A673 (cell line): ENCODE measurements at places on chromosomes 5 and 9. TPM values are rescaled to one million over a fixed set of nuclear protein-coding genes. Genes with fewer than 3 reads are reported as not detected.

GRCh38 chr5:155833287-155833686 is 493.7 kb upstream of the SGCD start:
- no peaks in the 10 kb centered on the region for H3K27me3 ChIP-seq
- H3K36me3 ChIP-seq = no peaks in the 10 kb centered on the region
- no peaks in the 10 kb centered on the region for H3K4me1 ChIP-seq
- H3K4me3 ChIP-seq = no peak overlapping the region

DNA sequence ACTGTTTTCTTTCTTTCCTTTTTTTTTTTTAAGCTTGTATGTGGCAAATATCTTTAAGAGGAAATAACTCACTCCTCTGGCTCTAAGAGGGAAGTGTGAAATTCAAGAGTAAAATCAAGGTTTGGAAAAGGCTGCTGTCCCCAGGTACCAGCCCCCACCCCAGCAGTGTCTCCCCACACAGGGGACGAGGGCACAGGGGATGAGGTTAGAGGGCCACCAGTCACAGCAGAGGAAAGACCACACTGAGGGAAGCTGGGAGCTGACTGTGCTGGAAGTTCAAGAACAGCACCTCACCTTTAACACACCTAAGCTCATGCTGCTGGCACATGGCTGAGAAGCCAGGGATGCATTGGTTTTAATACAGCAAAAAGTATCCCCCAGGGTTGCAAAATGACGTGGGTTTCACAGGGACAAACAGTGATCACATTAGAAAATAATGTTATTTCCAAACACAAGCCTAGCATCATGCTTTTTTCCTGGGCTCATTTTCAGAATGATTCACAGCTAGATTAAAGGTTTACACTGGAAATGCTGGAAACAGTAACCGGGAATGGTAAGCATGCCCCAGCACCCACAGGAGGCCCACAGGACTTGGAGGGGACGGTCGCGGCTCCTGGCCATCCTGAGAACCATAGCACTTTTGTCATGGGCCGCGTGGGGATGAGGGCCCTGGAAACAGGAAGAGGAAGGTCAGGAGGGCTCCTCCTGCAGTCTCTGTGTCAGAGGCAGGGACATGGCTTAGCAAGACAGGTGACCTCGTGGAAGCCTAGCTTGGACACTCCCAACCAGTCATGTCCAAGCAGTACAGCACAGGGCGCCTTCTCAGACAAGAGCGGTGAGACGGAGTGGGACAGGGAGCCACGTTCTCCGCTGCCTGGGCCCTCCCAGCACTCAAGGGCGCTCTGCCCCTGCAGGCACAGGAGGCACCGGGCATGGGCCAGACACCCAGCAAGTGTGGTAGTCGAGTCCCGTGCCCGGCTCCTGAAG is 6.9 kb downstream of the LPCAT1 start:
- DNase-seq = no peak
- H3K27me3 ChIP-seq = no peaks in the 10 kb centered on the region
- H3K36me3 ChIP-seq = peaks cover 18% of the 10 kb centered on the region
- H3K4me1 ChIP-seq = peaks cover 12% of the 10 kb centered on the region
- no peak overlapping the region for H3K27ac ChIP-seq

DNA sequence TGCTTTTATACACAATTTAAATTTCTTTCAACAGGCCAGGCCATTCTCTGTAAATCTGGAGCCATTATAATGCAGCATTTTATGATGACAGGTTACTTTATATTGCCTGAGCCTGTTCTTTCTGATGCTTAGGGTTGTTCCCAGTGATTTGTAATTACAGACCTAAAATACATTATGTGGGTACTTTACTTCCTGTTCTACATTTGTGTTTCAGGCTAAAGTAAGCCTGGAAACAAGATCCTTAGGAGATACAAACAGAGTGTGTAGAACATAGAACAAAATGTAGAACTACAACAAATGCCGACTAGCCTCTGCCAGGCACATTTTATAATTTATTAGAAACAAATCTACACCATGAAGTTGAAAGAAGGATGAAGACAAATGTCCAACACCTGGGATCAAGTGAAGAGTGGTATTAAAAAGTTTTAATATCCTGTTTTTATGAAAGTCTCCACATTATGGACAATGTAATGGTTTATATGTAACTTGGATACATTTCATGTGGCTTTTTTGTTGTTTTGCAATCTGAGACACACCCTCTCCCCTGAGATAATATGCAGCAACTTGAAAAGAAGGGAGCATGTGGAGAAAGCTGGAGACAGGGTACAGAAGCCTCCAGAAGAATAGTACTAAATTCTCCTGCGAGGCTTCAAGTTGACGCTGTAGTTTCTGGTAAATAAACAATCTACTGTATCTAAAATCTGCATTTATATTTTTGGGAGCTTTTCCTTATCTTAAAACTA is 46.9 kb downstream of the VCAN start:
- no peak for DNase-seq
- no peaks in the 10 kb centered on the region for H3K27me3 ChIP-seq
- no peak overlapping the region for H3K27ac ChIP-seq
- no peaks in the 10 kb centered on the region for H3K36me3 ChIP-seq

DNA sequence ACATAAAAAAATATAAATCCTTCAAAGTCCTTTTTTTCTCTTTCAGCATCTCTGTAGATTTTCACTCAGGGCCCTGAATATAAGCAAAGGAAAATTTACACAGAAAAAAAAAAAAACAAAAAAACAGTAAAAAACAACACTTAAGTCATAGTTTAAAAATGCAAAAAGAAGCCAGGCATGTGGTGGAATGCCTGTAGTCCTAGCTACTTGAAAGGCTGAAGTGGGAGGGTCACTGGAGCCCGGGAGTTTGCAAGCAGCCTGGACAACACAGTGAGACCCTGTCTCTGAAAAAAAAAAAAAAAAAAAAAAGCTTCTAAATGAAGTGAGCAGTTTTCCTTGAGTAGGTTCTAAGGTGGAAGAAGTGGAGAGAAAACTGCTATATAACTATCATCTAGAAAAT is 55.0 kb upstream of the BNC2 start:
- H3K4me1 ChIP-seq = no peaks in the 10 kb centered on the region
- no peak overlapping the region for H3K4me3 ChIP-seq
- no peak overlapping the region for H3K27ac ChIP-seq
- no peaks in the 10 kb centered on the region for H3K27me3 ChIP-seq
- DNase-seq = no peak
- no peaks in the 10 kb centered on the region for H3K36me3 ChIP-seq

GRCh38 chr5:78501411-78502352 is 141.3 kb downstream of the SCAMP1 start:
- no peak overlapping the region for H3K27ac ChIP-seq
- H3K4me3 ChIP-seq = no peak overlapping the region
- H3K4me1 ChIP-seq = no peaks in the 10 kb centered on the region
- H3K36me3 ChIP-seq = no peaks in the 10 kb centered on the region

GRCh38 chr5:37770786-37771185 is 69.1 kb downstream of the GDNF start:
- H3K36me3 ChIP-seq = no peaks in the 10 kb centered on the region
- H3K27ac ChIP-seq = no peak overlapping the region
- H3K4me1 ChIP-seq = no peaks in the 10 kb centered on the region
- no peak overlapping the region for H3K4me3 ChIP-seq
- H3K27me3 ChIP-seq = no peaks in the 10 kb centered on the region
- DNase-seq = no peak

DNA sequence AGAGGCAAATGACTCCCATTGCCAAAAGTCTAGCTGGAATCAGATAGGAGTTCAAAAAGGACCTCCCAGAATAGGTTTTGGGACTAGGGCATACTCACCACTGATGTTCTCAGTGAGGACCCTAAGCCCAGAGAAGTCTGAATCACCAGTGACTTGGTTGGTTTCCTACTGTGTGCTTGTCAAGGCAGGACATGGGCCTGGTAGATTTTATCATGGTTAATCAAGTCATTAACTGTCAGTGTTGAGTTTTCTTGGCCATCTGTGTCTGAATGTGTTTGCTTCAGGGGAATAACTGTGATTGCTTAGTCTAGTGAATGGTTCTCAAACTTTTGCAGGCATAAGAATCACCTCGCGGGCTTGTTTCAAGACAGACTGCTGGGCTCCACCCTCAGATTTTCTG is 99.0 kb upstream of the GDNF start:
- H3K36me3 ChIP-seq = no peaks in the 10 kb centered on the region
- H3K4me1 ChIP-seq = no peaks in the 10 kb centered on the region
- no peaks in the 10 kb centered on the region for H3K27me3 ChIP-seq
- no peak overlapping the region for H3K27ac ChIP-seq

- no peak for DNase-seq
- no peak overlapping the region for H3K4me3 ChIP-seq
- no peaks in the 10 kb centered on the region for H3K36me3 ChIP-seq
- H3K27ac ChIP-seq = no peak overlapping the region
Observed at GRCh38 chr9:71634752-71635151, 133.6 kb downstream of the CEMIP2 start.

DNA sequence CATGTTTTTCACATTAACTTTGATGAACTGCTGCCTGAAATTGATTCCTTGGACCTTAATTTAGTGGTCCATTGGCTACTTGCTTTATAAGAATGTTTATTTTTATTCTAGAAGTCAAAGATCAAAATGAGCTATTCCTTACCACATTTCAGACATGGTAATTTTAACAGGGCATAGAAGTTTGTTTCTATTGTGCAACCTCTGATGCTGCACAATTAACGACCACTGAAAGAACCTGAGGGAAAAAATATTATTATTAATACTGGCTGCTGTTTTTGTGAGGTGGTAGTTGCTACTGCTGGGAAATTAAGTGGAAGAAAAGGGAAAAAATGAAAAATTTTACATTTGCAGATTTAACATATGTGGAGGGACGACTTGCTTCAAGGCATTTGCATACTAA is 37.9 kb upstream of the RAB3C start:
- no peaks in the 10 kb centered on the region for H3K36me3 ChIP-seq
- H3K27ac ChIP-seq = no peak overlapping the region
- no peak for DNase-seq
- no peak overlapping the region for H3K4me3 ChIP-seq
- no peaks in the 10 kb centered on the region for H3K4me1 ChIP-seq
- H3K27me3 ChIP-seq = no peaks in the 10 kb centered on the region

GRCh38 chr9:129489838-129490582 is 130.9 kb downstream of the C9orf50 start:
- H3K27ac ChIP-seq = peak overlapping the region; percentile 98
- DNase-seq = no peak
- H3K36me3 ChIP-seq = no peaks in the 10 kb centered on the region
- peaks cover 61% of the 10 kb centered on the region for H3K4me1 ChIP-seq

DNA sequence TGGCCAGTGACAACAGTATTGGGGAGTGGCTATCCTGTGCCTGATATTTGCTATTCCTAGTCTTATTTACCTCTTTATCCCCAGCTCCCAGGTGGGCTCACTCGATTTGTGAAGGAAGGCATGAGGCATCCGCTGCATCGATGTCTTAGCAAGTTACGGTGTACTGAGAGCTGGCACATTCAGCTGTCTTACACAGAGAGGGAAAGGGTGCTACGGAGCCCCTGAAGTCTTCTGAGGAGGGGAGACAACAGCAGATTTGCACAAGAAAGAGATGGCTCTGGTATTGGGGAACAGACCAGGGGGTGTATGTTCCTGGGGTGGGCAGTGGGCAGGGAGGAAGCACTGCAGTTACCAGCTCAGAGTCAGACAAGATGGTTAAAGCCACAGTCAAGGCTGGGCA is 172.6 kb downstream of the FGF18 start:
- peaks cover 3% of the 10 kb centered on the region for H3K27me3 ChIP-seq
- H3K4me1 ChIP-seq = no peaks in the 10 kb centered on the region
- DNase-seq = no peak
- no peak overlapping the region for H3K27ac ChIP-seq
- H3K4me3 ChIP-seq = no peak overlapping the region

DNA sequence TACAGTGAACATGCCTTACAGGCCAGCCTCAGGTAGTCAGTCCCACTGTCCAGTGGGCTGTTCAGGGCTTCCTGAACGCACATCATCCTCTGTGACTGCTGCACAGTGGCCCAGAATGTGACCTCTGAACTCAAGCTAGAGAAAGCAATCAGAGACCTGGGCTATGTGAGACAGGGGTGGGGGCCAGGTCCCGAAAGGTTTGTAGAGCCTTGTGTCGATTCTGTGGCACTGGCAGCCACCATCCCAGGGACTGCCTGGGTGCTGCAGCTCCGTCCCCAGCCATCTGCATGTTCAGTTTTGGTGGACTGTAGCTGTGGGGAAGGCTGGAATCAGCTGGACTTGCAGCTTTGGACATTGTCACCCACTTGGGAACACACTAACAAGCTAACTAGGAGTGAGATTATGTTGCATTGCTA is 47.7 kb downstream of the MVB12B start:
- no peak overlapping the region for H3K4me3 ChIP-seq
- peak overlapping the region; percentile 27 for H3K27ac ChIP-seq
- no peaks in the 10 kb centered on the region for H3K27me3 ChIP-seq
- peaks cover 25% of the 10 kb centered on the region for H3K4me1 ChIP-seq
- H3K36me3 ChIP-seq = no peaks in the 10 kb centered on the region

- H3K27me3 ChIP-seq = no peaks in the 10 kb centered on the region
- no peak overlapping the region for H3K27ac ChIP-seq
- H3K36me3 ChIP-seq = no peaks in the 10 kb centered on the region
- peak; percentile 60 for DNase-seq
- no peaks in the 10 kb centered on the region for H3K4me1 ChIP-seq
Observed at GRCh38 chr5:1502046-1502736, 21.6 kb downstream of the LPCAT1 start.

DNA sequence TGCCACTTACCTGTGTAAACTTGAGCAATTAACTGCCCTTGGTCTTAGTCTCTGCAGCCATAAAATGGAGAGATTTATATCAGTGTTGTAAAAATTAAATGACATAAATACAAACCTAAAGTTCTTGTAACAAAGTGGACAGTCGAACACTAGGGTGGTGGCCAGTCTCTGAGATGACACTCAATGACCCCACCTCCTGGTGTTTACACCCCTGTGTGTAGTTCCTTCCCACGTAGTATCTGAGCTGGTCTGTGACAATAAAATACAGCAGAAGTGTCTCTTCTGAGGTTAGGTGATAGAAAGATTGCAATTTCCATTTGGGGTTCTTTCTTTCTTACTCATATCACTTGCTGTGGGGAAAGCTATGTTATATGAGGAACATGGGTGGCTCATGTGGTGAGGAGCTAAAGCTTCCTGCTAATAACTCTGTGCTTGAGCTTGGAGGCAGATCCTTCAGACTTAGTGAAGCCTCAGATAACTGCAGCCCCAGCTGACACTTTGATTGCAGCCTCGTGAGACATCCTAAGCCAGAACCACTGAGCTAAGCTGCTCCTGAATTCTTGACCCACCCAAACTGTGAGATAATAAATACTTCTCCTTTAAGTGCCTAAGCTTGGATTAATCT is 173.4 kb upstream of the CHD1 start:
- no peak overlapping the region for H3K4me3 ChIP-seq
- peaks cover 4% of the 10 kb centered on the region for H3K27me3 ChIP-seq
- DNase-seq = no peak

Gene ACER2
- 0.70 and 0.84 TPM in 2 replicates for total RNA-seq

Gene ZNF354B
- total RNA-seq = 13.8 TPM in 2 replicates

Gene TNC
- 202 and 206 TPM in 2 replicates for total RNA-seq
